ENCODE measurements at places on chromosomes 4 and X. TPM values are rescaled to one million over a fixed set of nuclear protein-coding genes. Genes with fewer than 3 reads are reported as not detected.

Gene RAB40A
- total RNA-seq = 0.53 TPM

DNA sequence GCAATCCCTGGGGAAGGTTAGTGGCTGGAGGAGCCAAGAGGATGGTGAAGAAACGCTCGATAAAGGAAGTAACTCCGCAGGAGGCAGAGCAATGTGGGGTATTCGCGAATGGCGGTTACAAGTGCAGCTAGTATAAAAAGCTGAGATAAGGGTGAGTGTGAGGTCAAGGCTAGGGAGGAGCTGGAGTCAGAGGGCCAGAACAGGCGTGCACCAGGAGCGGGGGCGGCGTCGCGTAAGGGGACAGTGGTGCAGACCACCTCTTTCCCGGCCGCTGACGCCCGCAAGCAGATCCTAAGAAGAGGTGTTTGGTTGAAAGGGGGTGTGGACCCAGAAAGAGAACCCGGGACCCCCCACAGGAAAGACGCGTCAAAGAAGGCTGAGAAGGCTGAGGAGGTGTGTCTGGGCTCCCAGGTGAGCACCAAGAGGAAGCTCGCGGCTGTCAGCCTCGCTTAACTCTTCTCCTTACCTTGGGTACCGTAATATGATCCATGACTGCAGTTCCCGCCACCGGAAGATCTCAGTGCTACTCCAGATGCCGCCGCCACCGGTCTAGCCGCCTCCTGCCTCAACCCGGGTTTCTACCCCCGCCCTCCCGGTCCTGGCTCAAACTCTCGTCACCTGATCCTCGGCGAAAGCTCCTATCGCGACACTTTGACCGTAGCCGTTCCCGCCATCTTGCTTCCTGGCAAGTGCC lies at the start of gene MTMR8:
Gene MTMR8 (minus strand): TSS at position 579 of the 694 bp plus-strand sequence. CDS start 89 bp downstream, at position 490.
- DNase-seq = peak; percentile 78

- DNase-seq = no peak
Observed at GRCh38 chr4:105598787-105599186, 46.4 kb downstream of the ARHGEF38 start.

DNA sequence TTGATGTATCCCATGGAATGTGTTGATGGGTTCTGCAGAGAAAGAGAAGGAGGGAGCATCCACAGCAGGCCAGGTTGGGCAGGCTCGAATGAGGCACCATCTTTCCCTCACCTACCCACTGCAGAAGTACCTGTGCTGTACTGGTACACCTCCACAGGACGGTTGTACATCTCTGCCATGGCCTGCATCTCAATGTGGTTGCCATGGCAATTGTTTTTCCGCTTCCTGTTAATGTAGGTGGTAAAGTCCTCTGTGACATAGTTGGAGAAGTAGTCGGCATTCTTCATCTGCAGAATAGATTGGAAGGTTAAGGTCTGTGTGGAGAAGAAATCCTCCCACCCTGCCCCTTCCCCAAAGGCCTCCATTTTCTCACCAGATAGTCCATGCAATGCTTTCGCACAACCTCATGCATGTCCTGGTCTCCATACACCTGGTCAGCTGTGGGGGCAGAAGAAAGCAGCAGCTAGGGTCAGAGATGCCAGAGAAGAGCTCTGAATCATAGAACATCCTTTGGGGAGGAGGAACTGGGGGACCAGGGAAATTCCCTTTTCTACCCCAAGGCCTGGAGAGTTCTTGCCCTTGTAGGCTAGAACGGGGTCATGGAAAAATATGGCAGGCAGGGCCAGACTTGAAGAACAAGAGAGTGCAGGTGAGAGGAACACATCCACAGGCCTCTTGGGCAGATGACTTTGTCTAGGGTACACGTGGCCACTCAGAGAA lies 15.9 kb upstream of the PIM2 start:
- no peak for DNase-seq

Gene TCEAL6
- total RNA-seq = not detected

GRCh38 chr4:2436301-2436700 lies 17.5 kb downstream of the CFAP99 start:
- no peak for DNase-seq

- DNase-seq = no peak
Observed at GRCh38 chrX:40331762-40332161, 234.0 kb upstream of the BCOR start.

DNA sequence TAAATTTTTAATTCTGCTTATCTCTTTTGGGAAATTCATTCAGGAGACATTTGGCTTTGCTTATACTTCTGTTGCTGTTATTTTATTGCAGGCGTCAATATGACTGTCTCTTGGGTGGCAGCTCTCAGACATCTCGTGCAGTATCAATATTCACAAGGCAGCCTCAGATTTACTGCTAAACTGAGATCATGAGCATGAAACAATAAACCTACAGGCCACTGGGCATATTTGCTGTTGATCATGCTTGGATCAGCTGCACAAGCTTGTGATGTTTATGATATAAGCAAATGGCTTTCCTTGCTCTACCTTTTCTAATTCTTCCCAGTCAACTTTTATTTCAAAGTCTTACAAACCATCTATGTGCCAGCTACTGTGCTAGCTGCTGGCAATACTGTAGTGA lies 39.2 kb downstream of the TSPAN5 start:
- no peak for DNase-seq

Gene MCF2
- not detected for total RNA-seq

GRCh38 chrX:118484216-118484903 lies 11.3 kb upstream of the DOCK11 start:
- DNase-seq = no peak

Data from lower lobe of right lung (tissue), 2 donors.